ENCODE measurements at places on chromosomes 1 and 21.

DNA sequence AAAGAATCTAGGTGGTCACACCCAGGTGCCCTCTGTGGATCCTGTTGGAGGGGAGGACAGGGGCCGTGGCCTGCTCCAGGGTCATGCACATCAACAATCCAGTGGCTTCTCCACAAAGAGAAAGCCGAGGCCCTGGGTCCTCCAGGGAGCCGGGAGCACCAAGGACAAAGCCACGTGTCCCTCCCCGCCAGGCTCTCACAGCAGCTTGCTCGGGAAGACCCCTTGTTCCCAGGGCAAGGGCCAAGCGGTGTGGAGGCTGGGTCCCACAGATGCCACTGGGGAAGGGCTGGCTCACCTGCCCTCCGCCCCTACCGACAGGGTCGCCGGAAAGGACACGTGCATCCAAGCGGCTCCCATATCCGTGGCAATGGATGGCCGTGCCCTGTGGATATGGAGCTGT, 192.9 kb upstream of the VAMP3 start:
- peak; percentile 2 for DNase-seq

DNA sequence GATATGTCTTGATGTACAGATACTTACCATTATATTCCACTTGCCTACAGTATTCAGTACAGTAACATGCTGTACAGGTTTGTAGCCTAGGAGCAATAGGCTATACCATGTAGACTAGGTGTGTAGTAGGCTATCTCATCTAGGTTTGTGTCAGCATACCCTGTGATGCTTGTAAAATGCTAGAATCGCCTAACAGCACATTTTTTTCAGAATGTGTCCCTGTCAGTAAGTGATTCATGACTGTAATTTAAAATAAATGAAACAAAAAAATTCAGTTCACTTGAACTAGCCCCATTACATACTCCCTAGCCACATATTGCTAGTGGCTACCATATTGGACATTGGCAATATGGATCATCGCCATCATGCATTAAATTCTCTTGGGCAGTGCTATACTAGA, 51.3 kb downstream of the CLIC4 start:
- no peak for DNase-seq

DNA sequence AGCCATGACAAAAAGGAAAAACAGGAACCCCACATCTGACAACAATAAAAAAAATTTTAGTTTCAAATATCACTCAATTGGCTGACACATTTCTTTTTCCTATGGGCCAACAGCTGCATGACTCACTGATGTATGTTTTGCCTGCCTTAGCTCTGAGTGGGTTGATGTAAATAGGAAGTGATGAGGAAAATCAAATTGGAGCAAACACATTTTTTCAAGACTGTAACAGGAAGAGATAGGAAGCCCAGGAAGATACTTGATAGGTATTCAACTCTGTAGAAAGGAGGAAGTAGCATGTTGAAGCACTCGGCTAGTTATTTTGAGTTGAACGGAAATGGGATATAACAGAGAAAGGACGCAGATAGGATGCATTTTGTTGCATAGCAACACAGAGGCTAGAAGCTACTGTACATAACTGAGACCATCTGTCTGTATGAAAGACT, 168.0 kb upstream of the NR5A2 start:
- DNase-seq = no peak

DNA sequence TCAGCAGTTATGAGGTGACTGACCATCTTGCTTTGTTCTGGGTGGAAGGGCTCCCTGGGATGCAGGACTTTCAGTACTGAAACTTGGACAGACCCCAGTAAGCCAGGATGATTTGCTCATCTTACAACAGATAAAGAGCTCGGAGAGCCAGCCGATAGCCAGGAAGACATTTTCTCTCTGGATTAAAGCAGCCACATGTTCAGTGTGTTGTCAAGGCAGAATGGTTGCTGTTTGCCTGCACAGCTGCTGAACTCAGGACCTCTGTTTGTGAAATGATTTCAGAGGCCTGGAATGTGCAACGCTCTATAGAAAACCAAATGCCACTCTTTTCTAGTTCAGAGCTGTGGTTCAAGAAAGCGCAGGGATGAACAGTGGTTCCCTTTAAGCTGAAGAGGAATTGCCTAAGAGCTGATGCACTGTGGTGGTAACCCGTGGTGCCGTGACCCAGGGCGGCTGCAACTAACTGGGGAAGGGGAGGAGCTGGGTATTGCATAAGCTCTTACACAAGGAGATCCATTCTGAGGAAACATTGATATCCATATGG, 40.7 kb downstream of the CASQ2 start:
- peak; percentile 11 for DNase-seq

DNA sequence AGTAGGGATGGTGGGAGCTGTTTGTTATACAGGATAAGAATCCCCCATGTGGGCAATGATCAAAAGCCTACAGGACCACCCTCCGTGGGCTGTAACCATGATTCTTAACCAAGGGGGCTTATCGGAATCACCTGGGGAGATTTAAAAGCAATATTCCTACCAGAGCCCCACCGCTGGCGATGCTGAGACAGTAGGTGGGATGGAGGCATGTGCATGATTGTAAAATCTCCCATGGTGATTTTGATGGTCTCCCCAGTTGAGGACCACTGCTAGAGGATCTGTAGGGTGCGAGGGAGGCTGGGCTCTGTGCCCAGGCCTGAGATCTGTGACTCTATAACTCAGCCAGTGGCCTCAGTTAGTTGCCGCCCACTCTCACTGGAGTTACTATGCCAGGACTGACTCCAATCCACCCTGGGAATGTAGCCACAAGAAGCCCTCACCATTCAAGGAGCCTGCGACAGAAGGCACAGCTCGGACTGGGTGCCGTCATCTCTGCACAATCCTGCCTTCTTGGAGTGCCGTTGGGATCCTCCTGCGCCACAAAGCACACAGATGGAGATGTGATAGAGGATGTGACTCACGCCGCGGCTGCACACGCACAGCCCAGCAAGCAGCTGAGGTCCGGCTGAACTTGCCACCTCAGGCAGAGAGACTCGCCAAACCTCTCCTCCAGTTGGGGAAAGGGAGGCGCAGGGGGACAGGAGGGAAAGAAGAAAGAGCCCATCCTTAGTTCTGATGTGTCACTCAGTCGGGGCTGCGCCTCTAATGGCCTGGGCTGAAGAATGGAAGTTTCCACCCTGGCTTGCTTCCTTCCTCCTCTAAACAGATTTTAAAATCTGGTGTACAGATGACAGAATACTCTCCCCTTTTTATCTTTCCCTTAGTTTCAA, 26.5 kb downstream of the AKNAD1 start:
- peak; percentile 91 for DNase-seq

DNA sequence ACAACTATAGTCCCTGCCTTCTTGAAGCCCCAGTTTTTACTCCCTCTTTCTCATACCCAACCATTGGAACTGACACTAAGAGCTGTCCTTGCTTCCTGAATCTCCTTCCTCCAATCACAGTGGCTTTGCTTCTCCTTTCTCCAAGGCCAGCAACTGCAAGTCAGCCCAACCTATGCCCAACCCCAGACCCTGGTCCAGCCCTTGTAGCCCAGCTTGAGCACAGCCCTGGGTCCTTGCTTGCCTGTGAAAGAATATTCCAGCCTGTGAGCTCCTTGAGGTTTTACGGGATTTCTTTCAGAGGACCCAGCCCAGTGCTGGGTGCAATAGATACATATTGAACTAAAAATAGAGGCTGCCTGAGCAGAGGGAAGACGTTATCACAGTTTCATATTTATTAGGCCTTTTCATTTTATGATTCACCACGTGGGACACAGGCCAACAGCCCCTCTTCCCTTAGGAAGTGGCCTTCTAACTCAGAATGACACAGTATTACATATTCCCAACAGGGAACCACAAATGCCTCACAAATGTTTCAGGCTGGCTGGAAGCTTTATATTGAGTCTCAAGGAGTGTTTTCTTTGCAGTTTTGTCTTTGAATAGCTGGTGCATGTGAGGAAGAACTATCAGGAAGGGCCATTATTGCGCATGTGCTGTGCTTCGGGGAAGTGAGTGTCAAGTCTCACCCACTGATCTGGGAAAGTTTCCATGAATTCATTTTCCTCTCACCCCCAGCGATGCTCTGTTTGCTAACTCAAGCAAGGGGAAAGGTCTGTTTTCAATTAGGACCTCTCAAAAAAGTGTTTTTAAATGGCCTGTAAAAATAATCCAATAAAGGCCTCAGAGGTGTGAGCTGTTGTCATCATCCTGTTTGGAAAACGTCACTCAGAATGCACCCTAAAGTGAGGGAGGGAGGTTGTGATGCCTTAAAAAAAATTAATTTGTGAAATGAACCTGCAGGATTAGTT, 92.3 kb upstream of the NFIA start:
- DNase-seq = no peak

GRCh38 chr1:16628361-16629111, 15.2 kb upstream of the NBPF1 start:
- DNase-seq = peak; percentile 70

DNA sequence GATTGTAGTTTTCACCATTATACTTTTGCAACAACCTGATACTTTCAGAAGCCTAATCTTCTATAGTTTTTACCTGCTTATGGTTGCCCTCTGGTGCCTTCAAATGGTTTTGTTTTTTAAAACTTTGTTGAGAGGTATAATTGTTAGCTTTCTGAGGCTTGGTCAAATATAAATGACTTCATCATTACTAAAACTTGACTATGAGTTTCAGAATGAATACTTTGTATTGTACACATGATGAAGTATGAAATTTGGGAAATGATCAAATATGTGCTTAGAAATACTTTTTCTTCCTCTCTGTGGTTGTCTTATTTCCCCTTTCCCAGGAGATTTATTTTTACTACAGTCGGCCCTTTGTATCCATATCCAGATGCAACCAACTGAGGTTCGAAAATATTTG, 151.8 kb upstream of the B3GALT2 start:
- no peak for DNase-seq

DNA sequence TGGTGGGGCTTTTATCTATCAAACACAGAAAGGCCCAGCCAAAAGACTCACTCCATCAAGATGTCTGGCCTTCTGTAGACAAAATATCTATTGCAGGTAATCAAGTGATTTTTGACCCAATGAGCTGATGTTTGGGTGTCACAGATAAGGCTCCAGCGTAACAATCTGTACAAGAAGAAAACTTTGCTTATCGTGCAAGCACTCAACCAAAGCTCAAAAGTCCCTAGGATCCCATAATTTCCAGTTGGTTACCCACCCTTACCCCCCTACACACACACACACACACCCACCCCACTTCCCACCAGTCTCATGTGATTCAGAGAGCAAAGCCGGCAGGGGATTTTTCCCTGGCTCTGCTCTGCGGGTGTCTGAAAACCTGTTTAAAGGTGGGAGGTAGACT, 5.8 kb downstream of the ITPKB start:
- no peak for DNase-seq

DNA sequence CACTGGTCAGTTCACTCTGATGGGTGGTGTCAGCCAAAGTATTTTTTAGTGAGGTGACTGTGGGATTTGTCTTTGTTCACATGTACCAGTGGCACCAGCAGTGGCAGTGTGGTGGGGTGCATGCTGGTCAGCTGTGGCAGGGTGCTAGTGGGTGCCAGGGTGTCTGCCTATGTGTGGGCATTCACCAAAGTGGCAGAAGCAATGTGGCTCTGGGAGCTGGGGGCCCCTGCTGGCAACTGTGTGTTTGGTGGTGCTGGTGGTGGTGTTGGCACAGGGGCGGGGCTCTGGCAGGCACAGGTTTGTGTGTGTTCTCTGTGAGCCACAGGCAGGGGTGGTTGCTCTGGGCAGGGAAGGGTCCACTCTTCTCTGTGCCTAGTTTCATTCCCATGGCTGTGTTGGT, 161.5 kb downstream of the CENPF start:
- no peak for DNase-seq

GRCh38 chr1:30005972-30006619, 717.3 kb downstream of the MATN1 start:
- DNase-seq = no peak

DNA sequence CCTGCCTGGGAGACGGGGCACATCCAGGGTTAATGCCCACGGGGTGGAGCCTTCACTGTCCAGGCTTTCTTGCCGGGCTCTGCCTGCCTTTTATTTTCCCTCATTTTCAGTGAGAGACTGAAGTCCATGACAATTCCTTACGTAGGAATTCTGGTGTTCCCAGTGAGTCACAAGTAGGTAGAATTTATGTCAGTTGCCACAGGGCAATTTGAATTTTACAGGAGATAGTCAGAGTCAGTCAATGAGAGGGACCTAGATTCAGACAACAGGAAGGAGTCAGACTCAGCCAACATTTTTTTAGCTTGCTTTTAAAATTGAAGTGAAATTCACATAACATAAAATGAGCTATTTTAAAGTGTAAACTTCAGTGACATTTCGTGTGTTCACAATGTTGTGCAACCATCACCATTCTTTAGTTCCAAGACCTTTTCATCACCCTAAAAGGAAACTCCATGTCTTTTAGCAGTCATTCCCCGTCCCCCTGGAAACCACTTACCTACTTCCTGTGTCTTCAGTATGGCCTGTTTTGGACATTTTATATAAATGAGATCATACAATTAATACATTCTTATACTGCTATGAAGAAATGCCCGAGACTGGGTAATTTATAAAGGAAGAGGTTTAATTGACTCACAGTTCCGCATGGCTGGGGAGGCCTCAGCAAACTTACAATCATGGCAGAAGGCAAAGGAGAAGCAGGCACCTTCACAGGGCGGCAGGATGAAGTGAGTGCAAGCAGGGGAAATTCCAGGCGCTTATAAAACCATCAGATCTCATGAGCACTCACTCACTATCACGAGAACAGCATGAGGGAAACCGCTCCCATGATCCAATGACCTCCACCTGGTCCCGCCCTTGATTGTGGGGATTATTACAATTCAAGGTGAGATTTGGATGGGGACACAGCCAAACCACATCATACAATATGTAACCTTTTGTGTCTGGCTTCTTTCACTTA, 14.6 kb downstream of the AJAP1 start:
- DNase-seq = no peak

- no peak for DNase-seq
These were observed 406 bp downstream of the PUSL1 start for GRCh38 chr1:1308756-1309250.
